ENCODE measurements at places on chromosomes 1 and 21.

- DNase-seq = no peak
These were observed 15.7 kb upstream of the GLIS1 start for GRCh38 chr1:53754484-53755312.

DNA sequence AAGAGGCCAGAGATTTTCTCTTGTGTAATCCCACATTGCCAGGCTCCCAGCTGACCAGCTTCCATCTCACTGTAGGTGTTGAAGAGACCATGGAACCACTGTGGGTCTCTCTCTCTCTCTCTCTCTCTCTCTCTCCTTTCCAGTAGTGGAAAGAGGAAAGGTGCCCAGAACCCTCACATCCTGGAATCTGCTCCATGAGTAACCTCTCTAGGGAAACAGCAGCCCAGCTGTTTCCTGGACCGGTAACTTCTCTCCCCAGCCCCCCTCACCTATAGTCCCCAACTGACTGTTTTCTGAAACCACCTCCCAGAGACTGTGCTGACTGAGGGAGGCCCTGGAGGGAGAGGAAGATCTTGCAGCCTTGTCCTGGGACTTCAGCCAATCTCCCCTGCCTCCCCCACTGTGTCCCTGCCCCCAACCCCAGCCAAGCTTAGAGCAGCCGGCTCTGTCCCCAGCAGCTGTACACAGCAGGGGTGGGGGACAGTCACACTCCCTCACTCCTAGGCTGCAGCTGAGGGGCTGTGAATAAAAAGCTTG, 20.6 kb upstream of the SLC45A3 start:
- DNase-seq = no peak

- DNase-seq = no peak
These were observed 394.2 kb upstream of the LYPLAL1 start for GRCh38 chr1:218779341-218780100.

DNA sequence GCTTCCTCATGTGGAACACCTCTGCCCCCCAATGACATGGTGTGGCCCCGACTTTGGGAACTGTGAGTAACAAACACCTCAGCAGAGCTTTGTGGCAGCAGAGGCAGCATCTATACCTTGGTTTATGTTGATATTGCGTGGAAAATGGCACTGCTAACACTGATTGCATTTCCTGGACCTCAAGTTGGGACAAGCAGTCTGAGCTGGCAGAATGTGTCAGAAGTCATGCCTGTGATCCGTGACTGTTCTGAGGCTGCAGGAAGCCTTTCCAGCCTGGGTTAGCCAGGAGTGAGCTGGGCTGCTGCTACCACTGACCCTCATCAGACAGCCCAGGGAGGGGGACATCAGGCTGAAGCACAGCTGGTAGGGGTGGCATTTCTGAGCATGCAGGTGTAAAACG, 268.5 kb downstream of the KCNJ6 start:
- no peak for DNase-seq

DNA sequence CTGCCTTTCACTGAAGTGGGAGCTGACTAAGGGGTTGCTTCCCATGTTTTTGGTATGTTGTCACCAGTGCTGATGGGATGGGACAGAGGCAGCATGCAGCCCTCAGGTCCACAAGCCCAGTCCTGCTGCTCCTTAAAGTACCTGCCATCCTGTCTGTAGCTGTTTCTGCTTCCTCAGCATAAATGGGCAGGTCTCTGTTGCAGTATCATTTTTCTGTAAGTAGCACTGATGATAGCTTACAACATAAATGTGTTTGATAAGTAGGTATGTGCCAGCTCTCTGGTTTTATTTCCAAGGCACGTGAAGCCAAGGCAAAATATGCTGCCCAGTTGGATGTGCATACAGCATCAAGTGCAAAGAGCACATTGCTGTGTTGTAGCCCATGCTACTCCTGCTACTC, 173.0 kb downstream of the VPS13D start:
- DNase-seq = no peak

- DNase-seq = no peak
These were observed 27.8 kb downstream of the KIAA0040 start for GRCh38 chr1:175164751-175165150.

- no peak for DNase-seq
These were observed 576.0 kb downstream of the KIF26B start for GRCh38 chr1:245730801-245731200.

GRCh38 chr1:22944346-22945055, 28.2 kb downstream of the LACTBL1 start:
- DNase-seq = no peak

- DNase-seq = no peak
These were observed 32.1 kb upstream of the TEKT2 start for GRCh38 chr1:36051821-36052220.

GRCh38 chr1:115313182-115313581, 24.9 kb downstream of the NGF start:
- DNase-seq = no peak

DNA sequence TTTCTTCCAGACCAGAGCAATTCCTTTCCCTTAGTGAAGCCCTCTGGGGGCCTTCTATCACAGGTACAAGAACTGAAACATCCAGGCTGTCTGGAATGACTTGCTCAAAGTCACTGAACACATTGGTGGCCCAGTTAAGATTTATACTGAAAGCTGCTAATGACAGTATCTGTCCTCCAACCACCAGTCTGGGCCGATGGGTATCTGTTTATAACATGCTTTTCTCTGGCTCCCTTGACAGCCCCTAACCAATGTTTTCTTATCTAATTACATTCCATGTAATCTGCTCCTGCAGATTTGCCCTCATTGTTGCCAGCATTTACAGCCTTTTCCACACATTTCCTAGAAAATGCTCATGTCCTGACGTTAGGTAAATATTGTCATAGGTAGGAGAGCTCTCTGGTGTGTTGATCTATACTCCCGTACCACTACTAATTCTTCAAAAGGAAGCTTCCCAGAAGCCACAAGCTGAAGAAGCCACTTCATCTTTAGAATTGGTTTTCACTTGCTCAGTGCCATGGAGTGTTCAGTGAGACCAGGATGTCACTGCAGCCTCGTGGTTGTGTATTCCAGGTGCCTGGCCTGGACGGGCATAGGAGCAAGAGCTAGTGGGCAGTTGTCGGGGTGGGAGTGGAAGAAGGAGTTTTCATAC, 163.9 kb downstream of the TSEN15 start:
- no peak for DNase-seq

DNA sequence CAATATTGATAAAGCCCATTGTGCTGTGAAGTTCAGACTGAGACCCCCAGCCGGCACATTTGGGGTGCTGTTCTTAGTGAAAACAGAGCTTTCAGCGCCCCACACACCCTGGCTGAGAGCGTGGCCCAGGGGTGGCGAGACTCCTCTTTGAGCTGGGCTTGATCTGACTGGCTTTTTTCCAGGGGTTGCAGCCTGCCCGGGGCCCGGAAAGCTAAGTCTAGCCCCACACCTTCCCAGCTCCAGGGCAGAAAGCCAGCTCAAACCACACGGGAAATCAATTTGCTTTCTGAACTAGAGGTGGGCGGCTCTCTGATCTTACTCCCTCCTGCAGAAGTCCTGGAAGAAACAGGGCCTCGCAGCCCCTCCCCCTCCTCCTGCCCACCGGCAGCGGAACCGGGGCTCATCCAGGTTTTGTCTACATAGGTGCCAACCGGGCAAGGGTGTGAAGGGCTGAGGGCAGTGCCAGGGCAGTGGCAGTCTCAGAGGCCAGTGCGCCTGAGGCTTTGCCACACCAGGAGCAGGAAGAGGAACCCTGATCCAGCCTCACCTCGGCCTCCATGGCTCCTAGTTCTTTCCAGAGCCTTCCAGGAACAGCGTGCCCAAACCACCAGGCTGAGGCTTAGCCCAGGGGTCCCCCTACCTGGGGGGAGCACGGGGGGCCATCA, 155.3 kb downstream of the NPHP4 start:
- DNase-seq = no peak

DNA sequence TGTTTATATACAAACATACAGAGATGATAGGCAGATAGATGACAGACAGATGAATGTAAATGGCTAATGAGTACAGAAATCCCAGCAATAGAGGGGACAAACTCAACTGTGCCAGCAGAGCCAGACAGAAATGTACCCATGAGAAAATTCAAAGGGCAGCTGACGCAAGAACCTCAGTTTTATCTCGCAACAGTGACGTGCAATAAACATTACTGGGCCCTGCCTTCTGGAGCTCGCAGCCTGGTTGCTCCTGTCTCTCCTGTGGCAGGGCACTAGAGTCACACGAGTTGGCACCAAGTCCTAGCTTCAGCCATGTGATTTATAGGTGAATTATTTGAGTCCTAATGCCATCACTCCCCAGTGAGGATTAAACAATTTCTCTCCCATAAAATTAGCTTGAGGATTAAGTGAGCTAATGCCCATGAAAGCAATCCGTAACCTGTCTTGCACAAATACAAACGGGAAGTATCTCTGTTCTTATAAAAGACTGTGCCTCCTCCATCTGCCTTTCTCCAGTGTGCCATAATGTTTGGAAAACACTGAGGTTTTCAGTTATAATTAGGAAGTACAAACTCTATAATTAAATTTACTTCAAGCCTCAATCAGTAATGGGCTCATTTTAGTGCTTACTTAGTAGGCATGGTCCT, 50.7 kb downstream of the VAV3 start:
- DNase-seq = no peak

DNA sequence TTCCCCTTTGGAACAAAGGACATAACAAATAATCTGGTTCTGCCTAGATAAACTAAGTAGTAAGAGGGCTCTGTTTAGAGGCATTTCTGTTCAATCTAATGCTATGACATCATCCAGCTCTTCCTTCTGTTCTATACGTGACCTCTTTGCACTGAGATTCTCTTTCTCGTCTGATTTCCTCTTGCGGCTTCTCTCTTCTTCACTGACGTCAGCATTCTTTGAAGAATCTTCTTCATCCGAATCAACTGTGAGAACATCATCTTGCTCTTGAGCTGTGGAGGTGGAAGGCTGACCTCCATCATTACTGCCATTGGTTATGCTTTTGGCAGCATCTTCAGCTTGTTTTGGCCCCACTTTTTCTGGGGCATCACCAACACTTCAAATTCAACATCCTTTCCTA, 130.4 kb downstream of the HS2ST1 start:
- DNase-seq = no peak

- DNase-seq = no peak
These were observed 15.2 kb downstream of the NR5A2 start for GRCh38 chr1:200042552-200043335.

DNA sequence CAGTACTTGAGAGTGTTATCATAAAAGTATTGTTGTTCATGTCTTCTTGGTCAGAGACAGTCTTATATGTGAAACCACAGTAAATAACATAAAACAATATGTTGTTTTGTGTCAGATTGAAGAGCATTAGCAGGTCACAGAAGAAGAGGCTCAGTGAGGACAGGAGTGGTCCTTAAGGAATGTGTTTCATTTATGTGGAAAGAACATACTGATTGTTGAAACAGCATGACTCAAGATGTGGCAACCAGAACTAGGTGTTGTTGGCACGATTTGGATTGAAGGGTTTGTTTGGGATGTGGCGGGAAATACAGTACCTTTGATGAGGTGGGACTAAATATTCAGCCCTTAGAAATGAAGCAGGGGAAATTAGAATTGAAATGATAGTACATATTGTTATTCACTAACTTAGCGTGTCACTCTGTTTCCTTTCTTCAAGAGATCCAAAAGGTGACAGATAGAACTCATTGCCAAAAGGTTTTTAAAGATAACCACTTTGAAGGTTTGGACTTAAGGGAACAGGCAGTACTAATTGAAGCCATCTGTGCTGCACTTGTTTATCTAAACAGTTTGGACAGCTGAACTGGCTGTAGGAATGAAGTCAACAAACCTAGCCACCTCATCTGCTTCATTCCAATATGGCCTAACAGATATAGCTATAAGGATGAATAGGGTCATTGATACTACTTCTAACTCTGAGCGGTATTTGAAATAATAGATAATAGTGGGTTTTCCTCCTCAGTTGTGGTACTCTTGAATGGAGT, 14.4 kb downstream of the RALGPS2 start:
- no peak for DNase-seq

DNA sequence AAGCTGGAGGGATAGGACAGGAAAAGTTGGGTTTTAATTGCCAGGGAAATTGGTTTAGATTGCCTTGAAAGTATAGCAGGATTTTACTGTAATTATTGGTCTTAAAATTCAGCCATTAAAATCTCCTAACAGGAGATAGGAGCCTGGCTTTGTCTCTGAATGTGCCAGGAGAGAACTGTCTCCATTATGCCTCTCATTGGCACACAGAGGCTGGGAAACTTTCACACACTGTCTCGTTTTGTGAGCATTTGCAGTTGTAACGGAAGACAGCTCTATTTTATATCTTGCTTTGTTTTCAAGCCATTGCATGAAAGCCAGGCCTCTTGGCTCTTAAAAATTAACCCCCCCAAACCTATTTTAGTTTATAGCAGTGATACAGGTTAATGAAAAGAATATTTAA, 12.5 kb downstream of the DNAJC6 start:
- DNase-seq = no peak

GRCh38 chr1:93753791-93754763, 72.4 kb upstream of the BCAR3 start:
- no peak for DNase-seq

DNA sequence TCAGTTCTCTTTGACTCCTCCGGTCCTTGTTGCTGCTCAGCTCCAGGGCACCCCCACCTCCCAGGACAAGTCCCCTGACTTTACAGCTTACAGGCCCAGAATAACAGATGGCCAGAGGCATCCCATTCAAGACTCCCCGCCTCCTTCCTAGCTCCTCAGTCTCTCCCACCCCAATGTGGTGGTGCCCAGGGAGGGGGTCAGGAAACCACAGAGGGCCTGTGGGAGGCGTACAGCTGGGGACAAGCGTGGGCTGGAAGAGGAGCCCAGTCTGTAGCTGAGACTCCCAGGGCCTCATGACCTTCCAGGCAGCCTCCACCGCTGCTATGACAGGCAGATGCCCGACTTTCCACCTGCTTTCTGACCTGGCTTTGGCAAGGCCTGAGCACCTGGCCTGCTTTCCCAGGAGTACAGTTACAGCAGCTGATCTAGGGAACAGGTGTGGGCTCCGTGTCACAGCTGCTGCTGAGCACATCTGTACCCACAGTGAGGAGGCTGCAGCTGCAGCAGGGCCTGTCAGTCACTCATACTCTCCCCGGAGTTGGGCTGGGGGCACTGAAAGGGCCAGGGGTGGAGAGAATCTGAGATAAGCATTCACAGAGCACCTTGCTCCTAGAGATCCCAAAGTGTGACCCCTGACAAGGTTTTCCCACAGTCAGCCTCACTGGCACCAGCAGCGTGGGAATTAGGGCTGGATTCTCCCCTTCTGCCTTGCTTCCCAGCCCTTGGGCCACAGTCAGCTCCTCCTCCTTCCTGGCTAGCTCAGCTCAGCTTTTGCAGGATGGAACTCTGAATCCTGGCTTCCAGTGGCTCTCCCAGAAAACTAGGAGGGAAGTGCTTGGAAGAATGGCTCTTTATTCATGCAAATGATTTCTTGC, 7.1 kb upstream of the NAV1 start:
- DNase-seq = no peak

DNA sequence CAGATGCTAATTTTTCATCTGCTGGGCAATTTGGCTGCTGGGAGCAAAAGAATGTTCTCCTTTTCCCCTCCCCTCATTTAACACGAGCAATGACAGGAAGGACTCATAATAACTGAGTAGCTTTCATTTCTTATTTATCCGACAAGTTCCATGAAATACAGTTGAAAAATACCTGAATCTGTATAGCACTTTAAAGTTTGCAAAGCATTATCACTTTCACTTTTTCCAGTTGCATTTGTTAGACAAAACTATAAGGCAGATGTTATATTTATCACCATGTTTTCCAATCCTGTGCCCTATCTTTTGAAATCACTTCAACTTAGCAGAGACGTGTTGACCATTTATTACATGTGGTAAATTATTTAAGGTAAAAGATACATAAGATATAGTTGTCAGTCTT, 350.6 kb upstream of the SGIP1 start:
- DNase-seq = no peak

Measured in stimulated activated CD8-positive, alpha-beta memory T cell treated with anti-CD3 and anti-CD28 coated beads, Interleukin-7, amount 100 ng/mL, for 1 hour (primary cell).